Effector memory CD4-positive, alpha-beta T cell (primary cell): ENCODE measurements at places on chromosomes 2 and 18.

GRCh38 chr2:204496779-204497178 lies 48.5 kb upstream of the PARD3B start:
- DNase-seq, result no peak

- DNase-seq, result no peak
Measured at GRCh38 chr2:112149866-112150435, 11.8 kb downstream of the FBLN7 start.

- DNase-seq, result no peak
Measured at GRCh38 chr2:231053846-231054245, 2.8 kb upstream of the PSMD1 start.

DNA sequence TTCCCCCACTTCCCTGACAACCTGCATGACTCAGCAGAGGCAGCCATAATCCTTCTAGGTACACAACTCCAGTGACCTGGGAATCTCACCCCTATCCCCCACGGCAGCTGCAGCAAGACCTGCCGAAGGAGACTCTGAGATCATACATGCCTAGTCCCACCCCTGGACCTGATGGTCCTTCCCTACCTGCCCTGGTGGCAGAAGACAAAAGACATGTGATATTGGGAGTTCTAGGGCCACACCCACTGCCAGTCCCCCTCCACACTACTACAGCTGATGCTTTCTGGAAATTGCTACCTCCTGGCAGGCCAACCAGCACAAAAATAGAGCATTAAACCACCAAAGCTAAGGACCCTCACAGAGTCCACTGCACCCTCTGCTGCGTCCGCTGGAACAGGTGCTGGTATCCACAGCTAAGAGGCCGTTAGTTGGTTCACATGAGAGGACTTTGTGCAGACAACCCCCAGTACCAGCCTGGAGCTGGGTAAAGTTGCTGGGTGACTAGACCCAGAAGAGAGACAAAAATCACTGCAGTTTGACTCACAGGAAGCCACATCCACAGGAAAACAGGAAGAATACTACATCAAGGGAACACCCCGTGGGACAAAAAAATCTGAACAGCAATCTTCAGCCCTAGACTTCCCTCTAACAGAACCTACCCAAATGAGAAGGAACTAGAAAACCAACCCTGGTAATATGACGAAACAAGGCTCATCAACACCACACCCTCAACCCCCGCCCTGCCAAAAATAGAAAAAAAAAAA lies 12.5 kb downstream of the MARCO start:
- no peak for DNase-seq

GRCh38 chr2:100334929-100335328 lies 12.6 kb upstream of the LONRF2 start:
- no peak for DNase-seq

DNA sequence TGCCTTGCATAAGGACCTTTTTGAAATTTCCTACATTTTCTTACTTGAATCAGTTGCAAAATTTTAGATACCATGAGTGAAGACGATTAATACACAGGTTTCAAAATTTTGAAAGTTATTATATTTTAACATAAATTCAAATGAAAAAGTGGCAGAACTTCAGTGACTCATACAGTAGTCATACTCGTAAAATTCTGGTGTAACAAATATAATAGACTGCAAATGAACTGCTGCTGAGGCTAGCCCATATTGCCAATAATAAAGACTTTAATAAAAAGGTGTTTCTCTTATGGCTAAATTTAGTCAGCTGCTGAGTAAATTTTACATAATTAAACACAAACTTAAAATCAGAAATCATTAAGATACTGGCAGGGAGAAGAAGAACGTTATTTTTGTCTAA lies 36.9 kb downstream of the MSH6 start:
- no peak for DNase-seq

GRCh38 chr2:95330794-95331338 lies 33.7 kb downstream of the KCNIP3 start:
- no peak for DNase-seq

- no peak for DNase-seq
Measured at GRCh38 chr2:16722677-16723076, 57.0 kb upstream of the CYRIA start.

DNA sequence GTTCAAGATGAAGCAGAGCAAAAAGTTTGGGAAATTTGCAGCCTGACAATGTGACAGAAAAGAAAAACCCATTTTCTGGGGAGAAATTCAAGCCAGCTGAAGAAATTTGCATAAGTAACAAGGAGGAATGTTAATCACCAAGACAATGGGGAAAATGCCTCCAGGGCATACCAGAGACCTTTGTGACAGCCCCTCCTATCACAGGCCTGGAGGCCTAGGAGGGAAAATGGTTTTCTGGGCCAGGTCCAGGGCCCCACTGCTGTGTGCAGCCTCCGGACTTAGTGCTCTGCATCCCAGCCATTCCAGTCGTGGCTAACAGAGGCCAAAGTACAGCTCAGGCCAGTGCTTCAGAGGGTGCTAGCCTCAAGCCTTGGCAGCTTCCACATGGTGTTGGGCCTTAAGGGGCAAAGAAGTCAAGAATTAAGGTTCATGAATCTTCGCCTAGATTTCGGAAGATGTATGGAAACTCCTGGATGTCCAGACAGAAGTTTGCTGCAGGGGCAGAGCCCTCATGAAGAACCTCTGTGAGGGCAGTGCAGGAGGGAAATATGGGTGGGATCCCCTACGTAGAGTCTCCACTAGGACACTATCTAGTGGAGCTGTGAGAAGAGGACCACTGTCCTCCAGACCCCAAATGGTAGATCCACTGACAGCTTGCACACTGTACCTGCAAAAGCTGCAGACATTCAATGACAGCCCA lies 314.1 kb upstream of the TRIB2 start:
- DNase-seq, result no peak

DNA sequence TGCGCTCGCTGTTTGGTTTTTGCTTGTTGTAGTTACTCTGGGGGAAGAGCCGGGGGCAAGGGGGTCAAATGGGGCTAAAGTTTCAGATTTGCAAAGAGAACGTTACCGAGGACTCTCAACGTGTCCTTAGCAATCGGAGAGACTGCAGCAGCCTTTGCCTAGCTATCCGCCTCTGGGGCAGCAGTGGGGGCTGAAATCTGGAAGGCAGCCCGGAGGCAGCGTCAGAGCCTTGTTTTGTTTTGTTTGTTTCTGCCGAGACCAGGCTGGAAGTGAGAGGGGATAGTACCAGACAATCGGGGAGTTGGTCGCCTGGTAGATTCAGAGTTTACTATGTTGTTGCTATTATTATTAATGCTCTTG lies 1.2 kb downstream of the CDH20 start:
- DNase-seq, result no peak

DNA sequence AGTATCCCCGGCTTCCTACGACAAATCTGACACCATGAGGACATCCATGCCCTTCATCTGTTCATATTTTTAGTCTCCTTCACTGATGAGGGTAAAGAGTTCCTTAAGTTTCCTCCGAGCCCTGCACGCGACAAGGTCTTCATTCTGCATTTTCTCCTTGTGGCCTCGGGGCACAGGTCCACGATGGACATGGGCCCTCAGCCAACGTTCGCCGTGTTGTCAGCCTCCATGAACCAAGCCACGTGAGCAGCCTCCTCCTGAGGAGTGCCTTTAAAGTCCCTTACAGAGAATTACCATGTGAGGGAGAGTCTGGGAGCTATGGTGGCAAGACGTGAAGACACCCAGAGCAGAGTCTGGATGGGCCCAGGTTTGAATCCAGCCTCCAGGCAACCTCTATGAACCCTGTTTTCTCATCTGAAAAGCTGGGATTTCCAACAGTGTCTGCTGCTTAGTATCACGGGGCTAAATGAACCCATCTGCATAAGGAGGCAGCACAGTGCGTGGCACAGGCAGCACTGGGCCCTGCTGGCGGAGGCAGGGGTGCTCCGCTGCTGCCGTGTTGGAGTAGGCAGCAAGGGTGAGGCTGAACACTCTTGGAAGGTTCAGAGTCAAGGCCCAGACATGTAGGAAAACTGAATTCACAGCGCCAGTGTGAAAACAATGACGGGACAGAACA lies 54.1 kb downstream of the EIPR1 start:
- no peak for DNase-seq

- no peak for DNase-seq
Measured at GRCh38 chr18:51151185-51151567, 46.3 kb downstream of the MEX3C start.

- no peak for DNase-seq
Measured at GRCh38 chr2:64568836-64569235, 44.7 kb downstream of the AFTPH start.

DNA sequence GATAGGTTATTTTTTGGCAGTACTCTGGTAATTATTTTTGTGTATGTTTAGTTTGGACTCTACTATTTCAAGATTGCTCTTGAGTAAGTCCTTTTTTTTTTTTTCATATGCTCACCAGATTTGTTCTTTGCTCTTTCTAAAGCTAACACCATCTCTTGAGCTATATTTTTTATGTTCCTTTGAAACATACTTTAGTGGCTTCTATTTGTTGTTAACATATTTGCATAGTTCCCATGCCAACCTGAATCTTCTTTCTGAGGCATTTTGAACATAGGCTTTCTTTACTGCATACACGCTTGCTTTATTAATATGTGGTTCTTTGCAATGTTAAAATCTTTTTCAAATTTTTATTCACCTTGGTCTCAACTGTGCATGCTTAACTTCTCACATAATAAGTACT lies 1644.9 kb downstream of the SUCLG1 start:
- DNase-seq, result no peak

GRCh38 chr2:216674376-216674775 lies 21.0 kb downstream of the IGFBP5 start:
- no peak for DNase-seq

DNA sequence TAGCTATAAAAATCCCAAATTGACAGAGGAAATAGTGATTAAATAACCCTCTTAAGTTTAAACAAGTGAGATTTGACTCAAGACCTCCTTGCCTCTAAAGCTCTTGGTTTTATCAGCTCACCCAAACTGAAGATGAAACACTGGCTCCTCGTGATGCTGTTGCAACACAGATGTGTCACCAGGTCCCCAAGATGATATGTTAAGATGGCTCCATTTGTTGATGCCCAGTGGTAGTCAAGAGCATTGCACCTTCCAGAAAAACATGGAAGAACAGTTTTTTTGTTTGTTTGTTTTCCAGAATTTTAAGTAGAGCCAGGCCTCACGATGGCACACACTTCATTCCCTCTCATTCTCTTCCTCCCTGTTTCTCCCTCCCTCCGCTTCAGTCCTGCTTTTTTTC lies 399.8 kb downstream of the TXNL1 start:
- no peak for DNase-seq

DNA sequence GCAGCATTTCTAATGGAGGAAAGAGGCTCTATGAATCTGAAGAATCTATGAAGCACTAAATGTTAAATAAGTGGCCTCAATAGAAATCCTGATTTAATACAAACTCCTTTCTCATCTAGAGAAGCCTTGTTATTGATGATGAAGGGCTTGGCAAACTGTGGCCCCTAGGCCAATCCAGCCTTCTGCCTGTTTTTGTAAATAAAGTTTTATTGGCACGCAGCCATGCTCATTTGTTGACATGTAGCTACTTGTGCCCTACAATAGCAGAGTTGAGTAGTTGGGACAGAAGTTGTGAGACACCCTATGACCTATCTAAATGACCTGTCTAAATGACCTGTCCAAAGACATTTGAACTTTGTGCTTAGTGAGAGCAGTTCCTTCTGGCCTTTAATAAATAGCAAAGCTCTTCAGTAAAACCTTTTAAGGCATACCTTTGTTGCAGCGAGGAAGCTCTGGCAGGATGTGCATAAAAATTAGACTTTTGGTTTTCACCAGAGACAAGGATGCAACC lies 484.4 kb upstream of the SPRED2 start:
- DNase-seq, result no peak
